ENCODE measurements at places on chromosomes 3 and 15.

DNA sequence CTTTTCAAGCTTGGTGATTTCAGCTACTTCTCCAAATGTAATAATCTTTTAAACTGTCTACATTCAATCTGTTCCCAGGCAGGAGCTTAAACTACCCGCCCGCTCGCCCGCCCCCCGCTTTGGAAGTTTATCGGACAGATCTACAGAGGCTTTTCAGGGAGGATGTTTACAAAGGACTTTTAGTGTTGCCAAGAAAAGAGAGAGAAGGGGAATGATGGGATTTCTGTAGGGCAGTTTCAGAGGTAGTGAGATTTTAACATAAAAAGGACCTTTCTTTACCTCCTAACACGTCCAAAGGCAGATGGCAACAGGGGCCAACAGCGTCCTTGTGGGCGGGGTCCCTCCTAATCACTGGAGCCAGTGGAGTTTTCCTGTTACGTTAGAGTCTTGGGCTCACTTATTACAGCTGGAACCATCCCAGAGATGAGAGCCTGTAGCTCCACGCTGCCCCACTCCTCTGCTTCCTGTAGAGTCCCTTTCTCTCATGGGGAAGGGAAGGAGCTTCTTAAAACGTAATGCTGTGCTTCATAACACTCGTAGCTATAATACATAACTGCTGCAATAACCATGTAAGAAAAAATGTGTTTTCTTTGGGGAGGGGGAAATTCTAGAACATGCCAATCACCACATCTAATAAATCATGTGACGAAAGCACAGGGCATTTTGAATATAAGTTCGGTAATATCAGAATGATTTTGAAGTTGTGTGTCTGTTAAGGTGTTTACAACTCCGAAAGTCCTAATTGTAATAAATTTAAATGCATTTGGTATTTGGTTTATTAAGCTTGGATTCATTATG lies 30.9 kb downstream of the HES1 start:
- no peak for DNase-seq

GRCh38 chr3:99319450-99319849 lies 318.9 kb upstream of the COL8A1 start:
- no peak for DNase-seq

- DNase-seq = no peak
Measured at GRCh38 chr15:51184627-51185026, 89.9 kb upstream of the TNFAIP8L3 start.

- no peak for DNase-seq
Measured at GRCh38 chr3:171753665-171754408, 56.4 kb downstream of the PLD1 start.

DNA sequence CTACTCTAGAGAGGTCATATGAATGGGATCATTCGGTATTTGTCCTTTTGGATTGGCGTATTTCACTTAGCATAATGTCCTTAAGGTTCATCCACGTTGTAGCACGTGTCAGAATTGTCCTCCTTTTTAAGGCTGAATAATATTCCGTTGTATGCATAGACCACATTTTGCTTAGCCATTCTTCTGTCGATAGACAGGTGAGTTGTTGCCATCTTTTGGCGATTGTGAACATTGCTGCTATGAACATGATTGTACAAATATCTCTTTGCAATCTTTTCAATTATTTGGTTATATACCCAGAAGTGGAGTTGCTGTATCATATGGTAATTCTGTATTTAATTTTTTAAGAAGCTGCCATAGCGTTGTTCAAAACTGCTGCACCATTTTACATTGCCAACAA lies 52.4 kb upstream of the GOLGA8J start:
- DNase-seq = no peak

- DNase-seq = no peak
Measured at GRCh38 chr15:32089851-32090359, 59.6 kb downstream of the CHRNA7 start.

- DNase-seq = no peak
Measured at GRCh38 chr3:99918715-99919114, 101.1 kb downstream of the CMSS1 start.

- DNase-seq = no peak
Measured at GRCh38 chr3:160757233-160758106, 1.4 kb downstream of the PPM1L start.

DNA sequence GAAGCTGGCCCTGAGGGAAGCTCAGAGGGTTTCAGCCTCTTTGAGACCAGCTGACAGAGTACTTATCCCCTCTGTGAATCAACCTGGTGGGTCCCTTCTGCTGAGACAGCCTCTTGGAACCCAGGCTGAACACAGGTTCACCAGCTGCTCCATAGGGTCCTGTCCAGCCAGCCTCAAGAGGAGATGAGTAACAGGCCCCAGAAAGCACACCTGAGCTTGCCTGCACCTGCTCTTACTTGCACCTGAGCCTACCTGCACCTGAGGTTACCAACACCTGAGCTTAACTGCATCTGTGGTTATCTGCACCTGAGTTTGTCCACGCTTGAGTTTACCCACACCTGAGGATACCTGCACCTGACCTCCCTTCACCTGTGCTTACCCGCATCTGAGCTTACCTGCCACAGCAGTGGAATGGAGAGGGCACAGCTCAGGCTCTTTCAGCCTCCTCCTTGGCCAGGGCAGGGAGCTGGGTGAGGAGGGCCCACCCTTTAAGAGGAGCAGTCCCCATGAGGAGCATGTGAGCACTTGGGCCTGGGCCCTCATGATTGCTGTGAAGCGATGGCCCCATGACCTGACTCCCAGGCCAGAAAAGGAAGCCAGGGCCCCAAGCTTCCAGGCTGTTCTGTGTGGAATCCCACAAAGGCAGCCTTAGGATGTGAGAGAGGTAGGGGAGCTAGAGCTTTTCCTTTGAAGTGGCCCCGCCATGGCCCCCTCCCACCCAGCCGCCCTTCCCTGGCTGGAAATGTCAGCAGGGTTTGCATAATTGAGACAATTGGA lies at the start of gene TRPM1:
TSS of gene TRPM1 (minus strand) at position 464 of the 777 bp plus-strand sequence. CDS start 20,370 bp downstream, outside the sequence.
- no peak for DNase-seq

DNA sequence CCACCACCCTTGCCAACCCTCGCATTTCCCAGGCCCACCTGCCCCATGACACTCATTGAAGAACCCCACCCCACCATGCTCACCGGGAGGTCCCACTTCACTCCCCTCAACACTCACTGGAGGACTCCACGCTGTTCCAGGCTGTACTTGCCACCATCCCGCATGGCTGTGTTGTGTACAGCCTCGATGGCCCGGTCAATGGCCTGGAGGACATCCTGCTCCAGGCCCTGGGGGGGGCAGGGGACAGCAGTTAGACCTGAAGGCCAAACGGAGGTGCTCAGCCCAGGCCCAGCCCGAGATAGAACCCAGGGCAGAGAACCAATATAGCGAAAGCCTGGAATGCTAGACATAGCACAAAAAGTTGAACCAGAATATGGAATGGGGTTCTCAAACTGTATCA lies 2.9 kb downstream of the NCKIPSD start:
- no peak for DNase-seq

GRCh38 chr15:71162309-71162708 lies 47.0 kb downstream of the THSD4 start:
- no peak for DNase-seq

GRCh38 chr15:81481346-81481745 lies 107.3 kb upstream of the TMC3 start:
- DNase-seq = no peak

- no peak for DNase-seq
Measured at GRCh38 chr15:91980502-91981267, 127.2 kb downstream of the SLCO3A1 start.

Data from COR-L47 (cell line).